Heart right ventricle (tissue), 16 donors: ENCODE measurements at places on chromosomes 1 and 21. TPM values are rescaled to one million over a fixed set of nuclear protein-coding genes. Genes with fewer than 3 reads are reported as not detected.
A peak's percentile ranks its signal among the peaks of the same experiment; 100 is the strongest.

GRCh38 chr1:4331767-4332163, 322.6 kb upstream of the AJAP1 start:
- no peak for DNase-seq
- H3K36me3 ChIP-seq = no peaks in the 10 kb centered on the region
- no peaks in the 10 kb centered on the region for H3K27me3 ChIP-seq
- no peak overlapping the region for H3K4me3 ChIP-seq

DNA sequence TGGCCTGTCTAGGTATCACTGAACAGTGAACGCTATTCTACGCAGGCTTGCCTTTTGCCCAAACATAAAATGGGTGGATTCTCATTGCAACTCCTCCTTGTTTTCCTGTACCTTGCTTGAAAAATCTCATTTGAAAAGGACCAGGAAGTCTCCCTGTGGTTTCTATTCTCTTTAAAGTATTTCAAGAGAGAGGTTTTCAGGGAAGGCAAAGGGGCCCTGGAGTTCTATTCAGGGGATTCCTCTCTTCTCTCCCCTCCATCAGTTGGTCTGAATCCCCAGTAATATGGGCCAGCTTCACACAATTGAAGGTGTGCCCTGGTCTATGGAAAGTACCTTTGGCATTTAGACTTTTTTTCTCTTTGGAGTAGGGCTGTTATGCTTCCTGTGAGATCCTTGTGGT, 311.3 kb downstream of the RGS7 start:
- no peak for DNase-seq
- no peak overlapping the region for H3K4me3 ChIP-seq
- H3K4me1 ChIP-seq = no peaks in the 10 kb centered on the region
- no peaks in the 10 kb centered on the region for H3K27me3 ChIP-seq
- no peaks in the 10 kb centered on the region for H3K36me3 ChIP-seq

- H3K4me1 ChIP-seq = no peaks in the 10 kb centered on the region
- no peak overlapping the region for H3K4me3 ChIP-seq
- no peaks in the 10 kb centered on the region for H3K36me3 ChIP-seq
Observed at GRCh38 chr1:81114191-81114590, 686.5 kb upstream of the ADGRL2 start.

DNA sequence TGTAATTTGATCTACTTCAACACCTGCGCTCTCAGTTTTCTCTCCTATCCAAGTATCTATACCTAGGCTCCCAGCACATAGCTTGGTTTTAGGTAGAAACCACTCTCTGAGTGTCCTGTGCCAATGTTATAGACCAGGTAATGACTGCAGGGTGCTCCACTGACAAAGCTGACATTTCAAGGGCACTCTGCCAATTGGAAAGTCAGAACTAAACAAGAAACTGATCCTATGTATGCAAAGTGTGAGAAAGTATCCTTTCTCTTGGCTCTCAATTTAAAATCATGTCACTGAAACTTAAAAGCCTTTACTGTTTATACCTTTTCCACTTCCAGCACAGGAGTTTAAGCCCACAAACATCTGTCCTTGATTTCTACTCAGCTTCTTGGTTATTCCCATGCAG, 45.0 kb upstream of the AIM2 start:
- H3K27me3 ChIP-seq = no peaks in the 10 kb centered on the region
- no peak overlapping the region for H3K27ac ChIP-seq
- H3K4me1 ChIP-seq = no peaks in the 10 kb centered on the region
- DNase-seq = no peak

OR10K2 gene
- not detected for total RNA-seq

ZFP69B gene
- total RNA-seq = 0.90 TPM

NR5A2 gene
- 0.96 TPM for total RNA-seq

DNA sequence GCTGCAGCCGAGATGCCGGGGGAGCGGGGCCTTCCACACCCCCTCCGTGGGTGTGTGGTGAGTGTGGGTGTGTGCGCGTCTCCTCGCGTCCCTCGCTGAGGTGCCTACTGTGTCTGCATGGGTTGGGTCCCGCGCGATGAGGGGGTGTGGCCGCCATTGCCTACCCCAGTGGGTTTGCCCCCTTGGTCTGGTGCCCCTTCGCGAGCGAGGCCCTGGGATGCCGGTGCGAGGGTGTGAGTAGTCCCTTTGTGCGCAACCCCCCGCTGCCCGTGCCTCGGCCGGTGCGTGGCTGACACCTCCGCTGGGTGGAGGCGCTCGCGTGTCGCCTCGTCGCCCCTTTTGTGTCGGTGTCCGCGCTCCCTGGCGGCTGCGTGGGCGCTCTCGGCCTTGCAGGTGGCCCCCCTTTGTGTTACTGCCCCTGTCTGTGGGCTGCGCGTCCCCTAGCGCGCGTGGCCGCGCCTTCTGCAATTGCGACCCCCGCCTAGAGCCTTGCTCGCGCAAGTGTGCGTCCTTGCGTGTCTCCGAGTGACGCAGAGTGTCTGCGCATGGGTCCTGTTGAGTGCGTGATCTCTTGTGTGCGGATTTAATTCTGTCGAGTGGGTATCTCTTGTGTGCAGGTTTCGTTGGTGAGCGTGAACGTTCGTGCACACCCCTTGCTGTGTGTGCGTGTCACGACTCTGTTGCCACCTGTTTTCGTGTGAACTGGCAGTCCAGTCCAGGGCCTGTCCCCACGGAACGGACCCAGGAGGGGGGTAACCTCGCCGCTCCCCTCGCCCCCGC, 553 bp downstream of the TTC3 start:
- peak; percentile 68 for DNase-seq
- peak overlapping the region; percentile 94 for H3K27ac ChIP-seq
- H3K36me3 ChIP-seq = peaks cover 13% of the 10 kb centered on the region

- peaks cover 97% of the 10 kb centered on the region for H3K4me1 ChIP-seq
- H3K27ac ChIP-seq = peak overlapping the region; percentile 77
- no peak overlapping the region for H3K4me3 ChIP-seq
- no peak for DNase-seq
- H3K36me3 ChIP-seq = no peaks in the 10 kb centered on the region
Observed at GRCh38 chr1:207814469-207814868, 62.6 kb downstream of the CD46 start.

DNA sequence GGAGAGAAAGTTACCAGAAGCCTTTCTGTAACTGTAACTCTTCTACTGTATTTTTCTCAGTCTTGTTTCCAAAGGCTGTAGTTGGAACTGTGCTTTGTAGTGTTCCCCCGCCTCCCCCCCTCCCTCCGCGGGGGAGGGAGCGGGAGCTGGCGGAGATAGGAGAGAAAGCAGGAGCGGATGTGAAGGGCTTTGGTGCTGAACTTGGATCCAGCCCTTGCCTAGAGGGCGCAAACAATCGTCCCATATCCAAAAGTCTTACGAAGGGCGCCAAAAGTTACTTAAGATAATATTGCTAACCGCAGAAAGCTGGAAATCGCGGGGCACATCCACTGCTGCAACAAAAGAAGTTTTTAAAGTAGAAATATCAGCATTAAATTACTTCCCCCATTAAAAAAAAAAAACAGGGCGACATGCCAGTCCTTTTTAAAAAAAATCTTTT, 2.4 kb upstream of the NFIA start:
- peak; percentile 87 for DNase-seq
- H3K4me1 ChIP-seq = peaks cover 51% of the 10 kb centered on the region
- H3K27me3 ChIP-seq = no peaks in the 10 kb centered on the region

NUP210L gene
- total RNA-seq = 0.14 TPM

GRCh38 chr1:207240325-207241101, 81.0 kb upstream of the CD55 start:
- H3K27me3 ChIP-seq = no peaks in the 10 kb centered on the region
- no peak overlapping the region for H3K27ac ChIP-seq
- no peak for DNase-seq

GRCh38 chr1:94927405-94928175, 680 bp upstream of the CNN3 start:
- H3K4me1 ChIP-seq = peaks cover 30% of the 10 kb centered on the region
- no peak for DNase-seq
- peak overlapping the region; percentile 97 for H3K27ac ChIP-seq
- H3K27me3 ChIP-seq = no peaks in the 10 kb centered on the region
- H3K4me3 ChIP-seq = peak overlapping the region; percentile 61

LRRC39 gene
- total RNA-seq = 121 TPM

GRCh38 chr1:222642468-222642867, 24.6 kb downstream of the MIA3 start:
- H3K36me3 ChIP-seq = no peaks in the 10 kb centered on the region
- no peak for DNase-seq

GRCh38 chr21:35326677-35327076, 277.6 kb upstream of the RUNX1 start:
- peaks cover 3% of the 10 kb centered on the region for H3K27me3 ChIP-seq
- no peak overlapping the region for H3K4me3 ChIP-seq
- H3K4me1 ChIP-seq = no peaks in the 10 kb centered on the region
- no peak for DNase-seq

GRCh38 chr1:55821234-55821633, 606.1 kb upstream of the USP24 start:
- no peaks in the 10 kb centered on the region for H3K4me1 ChIP-seq
- no peak overlapping the region for H3K27ac ChIP-seq
- no peaks in the 10 kb centered on the region for H3K36me3 ChIP-seq
- DNase-seq = no peak
- no peak overlapping the region for H3K4me3 ChIP-seq
- H3K27me3 ChIP-seq = no peaks in the 10 kb centered on the region

ERICH3 gene
- 0.13 TPM for total RNA-seq
